ENCODE measurements at places on chromosomes 11 and 22.

DNA sequence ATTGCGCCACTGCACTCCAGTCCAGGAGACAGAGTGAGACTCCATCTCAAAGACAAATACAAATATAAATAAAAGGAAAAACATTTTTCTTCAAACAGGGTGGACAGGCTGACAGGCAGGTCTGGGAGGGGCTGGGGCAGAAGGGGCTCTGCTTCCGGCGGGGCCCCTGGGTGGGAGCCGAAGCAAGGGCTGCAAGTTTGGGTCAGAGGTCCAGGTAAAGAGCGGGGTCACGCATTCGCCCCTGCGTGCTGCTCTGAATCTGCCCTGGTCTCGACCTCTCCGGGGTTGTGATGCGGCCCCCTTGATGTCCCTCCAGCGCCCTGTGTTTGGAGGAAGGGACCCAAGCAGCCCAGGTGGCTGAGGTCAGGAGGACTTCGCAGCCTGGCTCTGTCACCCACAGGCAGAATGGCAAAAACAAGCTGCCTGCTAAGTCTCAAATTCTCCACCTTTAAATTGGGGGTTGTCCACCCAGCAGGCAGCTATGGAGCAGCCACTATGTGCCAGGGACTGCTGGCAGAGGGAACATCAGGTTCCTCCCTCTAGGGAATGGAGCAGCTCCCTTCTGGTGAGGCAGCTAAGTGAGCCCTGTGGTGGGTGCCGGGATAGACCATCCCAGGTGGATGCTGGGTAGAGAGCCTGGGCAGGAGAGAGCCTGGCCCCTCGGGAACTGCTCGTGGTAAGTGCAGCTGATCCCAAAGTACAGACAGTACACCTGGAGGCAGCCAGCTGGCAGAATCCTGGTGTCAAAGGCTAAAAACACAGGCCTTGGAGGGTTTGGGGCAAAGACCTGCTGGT lies 10.3 kb upstream of the PHF21B start:
- DNase-seq, result no peak

DNA sequence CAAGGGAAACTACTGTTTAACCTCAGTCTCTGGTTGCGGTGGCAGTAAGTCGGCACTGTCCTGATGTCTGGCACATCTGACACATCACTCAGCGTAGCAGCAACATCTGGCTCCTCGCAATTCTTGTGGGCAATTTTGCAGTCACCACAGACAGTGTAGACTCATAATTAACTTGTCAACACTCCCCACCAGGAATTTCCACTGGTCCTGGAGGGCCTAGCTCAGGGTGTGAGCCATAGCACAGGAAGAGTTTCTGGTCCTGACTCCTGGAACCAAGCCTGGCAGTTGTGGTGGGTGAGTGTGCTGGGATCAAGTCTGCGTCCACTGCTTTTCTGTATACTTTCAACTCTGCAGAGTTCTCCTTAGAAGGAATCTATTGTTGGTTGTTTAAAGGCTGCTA lies 209.7 kb downstream of the SNX19 start:
- DNase-seq, result no peak

DNA sequence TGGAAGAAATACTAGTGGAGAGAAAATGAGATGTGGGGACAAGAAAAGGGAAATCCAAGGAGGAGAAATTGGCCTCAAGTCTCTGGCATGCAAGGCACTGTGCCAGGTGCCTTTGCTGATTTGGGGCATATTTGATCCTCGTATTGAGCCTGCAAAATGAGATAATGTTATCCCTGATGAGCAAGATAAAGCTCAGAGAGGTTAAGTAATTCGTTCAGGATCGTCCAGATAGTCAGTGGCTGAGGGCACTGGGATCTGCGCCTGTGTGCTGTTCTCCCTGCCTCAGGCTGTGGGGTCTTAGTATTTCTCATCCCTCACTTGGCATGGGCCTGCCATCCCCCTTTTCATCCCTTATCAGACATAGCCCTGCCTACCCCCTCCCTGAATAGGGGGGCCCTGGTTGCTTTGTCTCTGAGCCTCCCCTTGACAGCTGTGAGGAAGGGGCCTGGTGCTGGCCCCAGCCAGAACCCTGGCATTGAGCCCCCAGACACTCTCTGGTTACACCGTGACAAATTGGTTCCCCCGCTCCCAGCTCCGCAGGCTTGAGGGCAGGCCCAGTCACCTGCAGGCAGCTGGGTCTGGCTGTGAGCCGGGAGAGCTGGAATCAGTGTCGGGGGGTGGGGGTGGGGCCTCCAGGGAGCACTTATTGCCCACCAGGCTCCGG lies 85.7 kb downstream of the NECTIN1 start:
- no peak for DNase-seq

GRCh38 chr22:19406281-19406811 lies 25.2 kb downstream of the HIRA start:
- DNase-seq, result no peak

GRCh38 chr11:78940500-78941225 lies 366.0 kb upstream of the NARS2 start:
- no peak for DNase-seq

DNA sequence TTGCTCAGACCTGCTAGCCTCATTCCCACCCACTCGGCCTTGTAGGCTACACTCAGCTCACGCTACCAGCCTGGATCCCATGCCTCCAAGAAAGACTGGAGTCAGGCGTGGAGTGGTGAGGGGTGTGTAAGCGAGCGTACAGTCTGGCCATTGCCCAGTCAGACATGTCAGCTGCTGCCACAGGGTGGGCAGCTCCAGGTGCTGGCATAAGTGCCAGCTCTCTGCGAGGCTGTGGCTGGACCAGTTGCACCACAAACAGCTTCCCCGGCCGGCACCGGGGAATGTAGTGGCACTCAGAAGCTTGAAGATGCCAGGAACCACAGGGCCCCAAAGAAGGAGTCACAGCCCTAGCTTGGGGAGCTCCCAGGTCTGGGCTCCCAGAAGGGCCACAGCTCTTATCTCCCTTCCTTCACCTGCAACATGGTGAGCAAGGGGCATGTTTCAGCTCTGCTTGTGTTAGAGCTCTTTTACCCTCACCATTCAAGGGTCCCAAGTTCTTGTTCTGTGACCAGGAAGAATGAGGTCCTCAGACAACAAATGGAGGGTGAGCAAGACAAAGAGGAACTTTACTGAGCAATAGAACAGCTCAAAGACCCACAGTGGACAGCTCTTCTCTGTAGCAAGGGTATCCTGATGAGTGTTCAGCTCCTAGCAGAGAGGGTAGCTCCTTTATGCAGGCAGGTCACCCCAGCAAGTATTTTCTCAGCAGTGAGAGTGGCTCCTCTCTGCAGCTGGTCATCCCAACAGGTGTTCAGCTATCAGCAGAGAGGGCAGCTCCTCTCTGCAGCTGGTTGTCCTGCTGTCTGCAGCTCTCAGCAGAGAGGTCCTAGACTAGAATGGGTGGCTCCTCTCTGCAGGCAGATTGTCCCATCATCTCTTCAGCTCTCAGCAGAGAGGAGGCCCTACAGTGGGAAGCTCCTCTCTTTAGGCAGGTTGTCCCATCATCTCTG lies 6.0 kb downstream of the SBF2 start:
- no peak for DNase-seq

- no peak for DNase-seq
Measured at GRCh38 chr22:25488244-25489020, 76.0 kb upstream of the GRK3 start.

GRCh38 chr11:102824556-102824955 lies 18.9 kb downstream of the MMP3 start:
- DNase-seq, result no peak

GRCh38 chr11:8913961-8914660 lies 3.1 kb downstream of the AKIP1 start:
- peak; percentile 20 for DNase-seq

DNA sequence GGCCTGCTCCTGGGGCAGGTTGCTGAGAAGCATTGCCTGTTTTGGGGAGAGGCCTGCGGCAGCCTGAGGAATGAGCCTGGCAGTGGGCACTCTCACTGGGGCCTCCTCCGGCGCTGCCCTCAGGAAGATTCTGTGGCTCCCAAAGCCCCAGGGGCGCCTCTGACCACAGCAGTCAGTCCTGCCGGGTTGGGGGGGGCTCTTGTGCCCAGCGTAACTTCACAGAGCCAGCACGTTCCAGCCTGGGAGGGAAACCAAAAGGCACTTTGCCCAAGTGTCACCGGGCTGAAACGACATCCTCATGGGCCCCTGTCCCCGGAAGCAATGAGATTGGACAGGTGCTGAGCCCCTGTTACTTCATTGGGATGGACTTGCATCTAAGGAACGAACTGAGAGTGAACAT lies 4.3 kb upstream of the LRP5 start:
- DNase-seq, result no peak

- DNase-seq, result no peak
Measured at GRCh38 chr11:121018746-121019145, 5.2 kb upstream of the TBCEL start.

GRCh38 chr11:106517426-106517825 lies 440.0 kb downstream of the AASDHPPT start:
- DNase-seq, result no peak

- DNase-seq, result peak; percentile 60
Measured at GRCh38 chr11:6618117-6619003, 862 bp downstream of the TPP1 start.

DNA sequence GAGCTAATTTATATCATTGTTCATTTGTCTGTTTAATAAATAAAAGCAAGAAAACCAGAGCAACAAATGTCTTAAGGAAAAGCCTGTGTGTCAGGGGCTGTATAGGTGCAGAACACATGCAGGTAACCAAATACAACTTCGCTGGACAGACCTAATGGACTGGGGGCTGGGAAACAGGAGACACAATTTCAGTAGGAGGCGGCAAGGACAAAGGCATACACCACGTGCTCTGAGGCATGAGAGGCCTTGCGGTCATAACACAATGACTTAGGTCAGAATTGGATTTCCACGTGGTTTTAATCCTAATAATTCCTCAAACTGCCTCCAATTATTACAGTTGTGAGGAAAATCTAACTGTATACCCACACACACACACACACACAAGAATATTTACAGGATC lies 8.7 kb upstream of the GLB1L3 start:
- no peak for DNase-seq

- no peak for DNase-seq
Measured at GRCh38 chr11:123100379-123101085, 38.6 kb upstream of the HSPA8 start.

DNA sequence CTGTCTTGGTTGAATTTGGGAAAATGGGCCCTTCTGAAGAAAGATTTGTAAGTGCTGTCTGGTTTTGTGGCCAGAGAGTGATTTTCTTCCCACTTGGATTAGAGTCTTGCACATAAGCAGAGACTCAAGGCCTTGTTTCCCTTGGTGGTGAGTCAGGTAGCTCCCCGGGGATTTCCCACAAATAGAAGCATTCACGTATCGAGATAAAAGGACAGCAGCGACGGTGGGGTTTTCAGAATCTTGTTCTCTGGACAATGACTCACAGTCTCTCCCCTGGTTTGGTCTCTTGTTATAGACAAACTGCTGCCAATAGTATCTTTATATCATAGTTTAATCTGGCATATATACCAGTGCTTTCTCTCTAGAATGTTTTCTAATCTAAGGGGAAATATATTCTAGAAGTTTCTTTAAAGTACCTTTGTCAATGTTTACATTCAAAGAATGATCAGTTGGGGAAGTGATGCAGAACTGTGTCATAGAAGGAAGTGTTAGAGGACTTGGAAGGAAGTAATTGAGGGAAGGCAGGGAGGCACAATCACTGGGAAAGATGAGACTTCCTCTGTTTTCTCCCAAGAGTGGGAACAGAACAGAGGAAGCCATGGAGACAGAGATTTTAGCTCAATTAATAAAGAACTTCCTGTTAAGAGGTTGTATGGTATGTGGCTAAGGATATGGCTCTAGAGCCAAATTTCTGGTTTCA lies 18.1 kb downstream of the POLA2 start:
- peak; percentile 17 for DNase-seq

GRCh38 chr11:45939836-45940235 lies 17.4 kb downstream of the LARGE2 start:
- DNase-seq, result no peak

All from T follicular helper cell (primary cell).